HT1080 (cell line): ENCODE measurements at places on chromosomes 16 and 17.

DNA sequence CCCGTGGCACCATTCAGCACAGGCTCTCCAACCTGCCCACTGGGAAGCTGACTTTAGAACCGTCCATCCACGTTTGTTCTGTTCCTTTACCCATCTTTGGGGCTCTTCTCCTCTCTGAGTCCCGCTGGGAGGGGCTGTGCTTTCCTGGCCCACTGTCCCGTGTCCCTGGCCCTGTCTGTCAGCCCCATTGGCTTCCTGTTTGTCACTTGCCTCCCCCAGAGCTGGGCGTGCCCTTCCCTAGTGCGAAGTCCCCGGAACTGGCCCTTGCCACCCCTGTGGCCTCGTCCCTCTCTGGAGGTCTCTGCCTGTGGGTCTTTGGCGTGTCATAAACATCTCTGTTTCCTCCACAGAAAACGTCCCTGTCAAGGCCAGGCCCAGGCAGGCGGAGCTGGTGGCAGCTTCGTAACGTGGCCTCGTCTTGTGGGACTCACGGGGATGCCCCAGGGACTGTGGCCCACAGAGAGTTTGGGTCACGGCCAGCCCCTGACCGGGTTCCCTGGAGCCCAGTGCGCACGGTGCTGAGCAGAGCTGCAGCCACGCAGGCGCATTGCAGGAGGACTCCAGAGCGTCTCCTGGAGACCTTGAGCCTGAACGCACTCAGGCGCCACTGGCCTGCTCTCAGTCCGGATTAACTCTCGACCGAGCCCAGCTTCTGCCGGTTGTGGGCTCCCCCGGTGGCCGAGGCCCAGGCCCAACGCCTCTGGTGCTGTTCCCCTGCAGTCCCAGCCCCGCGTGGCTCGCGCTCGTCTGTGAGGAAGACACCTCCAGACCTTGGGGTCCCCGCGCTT, 7.3 kb downstream of the CHMP6 start:
- DNase-seq = no peak

DNA sequence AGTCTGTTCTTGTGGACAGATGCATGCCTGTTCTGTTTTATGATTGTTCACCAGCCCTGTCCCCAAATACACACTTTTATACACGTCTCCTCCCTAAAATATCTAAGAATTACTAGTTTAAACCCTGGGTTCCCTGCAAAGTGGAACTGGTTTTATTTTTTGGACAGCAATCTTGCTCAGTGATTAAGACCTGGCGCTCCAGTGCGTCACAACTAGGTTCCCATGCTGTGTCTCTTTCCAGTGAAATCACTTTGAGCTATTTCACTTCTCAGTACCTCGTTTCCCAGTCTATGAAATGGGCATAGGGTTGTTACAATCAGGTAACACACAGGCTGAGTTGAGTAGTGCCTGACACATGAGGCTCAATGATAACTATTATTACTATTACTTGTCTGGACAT, 1.1 kb downstream of the CEP20 start:
- DNase-seq = no peak

DNA sequence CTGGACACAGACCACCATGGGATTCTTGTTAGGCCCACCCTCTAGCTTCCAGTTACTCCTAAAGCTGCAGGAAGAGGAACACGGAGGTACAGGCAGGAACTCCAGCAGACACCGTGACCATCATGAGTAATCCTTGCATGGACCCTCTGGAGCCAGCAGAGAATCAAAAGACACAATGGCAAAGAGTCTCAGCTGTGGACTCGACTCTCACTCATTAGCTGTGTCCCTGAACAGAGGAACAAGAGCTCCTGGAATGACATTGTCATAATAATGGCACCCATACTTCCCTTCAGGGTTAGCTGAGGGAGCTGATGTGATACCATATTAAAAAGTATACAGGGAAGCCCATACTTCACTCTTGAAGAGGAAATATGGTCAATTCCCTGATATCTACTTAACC, 176.3 kb upstream of the ASIC2 start:
- no peak for DNase-seq

- no peak for DNase-seq
Observed at GRCh38 chr17:68317458-68317857, 26.2 kb downstream of the ARSG start.

- DNase-seq = no peak
Observed at GRCh38 chr16:51328733-51329132, 177.7 kb upstream of the SALL1 start.

DNA sequence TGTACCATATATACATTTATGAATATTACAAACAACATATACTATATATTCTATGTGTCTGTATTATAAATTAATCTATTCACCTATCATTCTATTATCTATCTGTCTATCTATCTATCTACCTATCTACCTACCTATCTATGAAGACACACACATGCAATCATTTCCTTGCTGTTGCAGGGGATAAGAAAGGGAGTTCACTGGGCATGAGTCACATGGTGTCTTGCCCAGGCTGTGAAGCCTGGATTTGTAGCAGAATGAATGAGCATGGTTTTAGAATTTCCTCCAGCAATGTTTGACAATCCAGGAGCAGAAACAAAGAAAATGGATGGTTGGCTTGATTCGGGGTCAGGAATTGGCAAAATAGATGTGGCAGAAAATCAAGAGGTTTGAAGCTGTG, 23.2 kb upstream of the FAM20A start:
- no peak for DNase-seq

DNA sequence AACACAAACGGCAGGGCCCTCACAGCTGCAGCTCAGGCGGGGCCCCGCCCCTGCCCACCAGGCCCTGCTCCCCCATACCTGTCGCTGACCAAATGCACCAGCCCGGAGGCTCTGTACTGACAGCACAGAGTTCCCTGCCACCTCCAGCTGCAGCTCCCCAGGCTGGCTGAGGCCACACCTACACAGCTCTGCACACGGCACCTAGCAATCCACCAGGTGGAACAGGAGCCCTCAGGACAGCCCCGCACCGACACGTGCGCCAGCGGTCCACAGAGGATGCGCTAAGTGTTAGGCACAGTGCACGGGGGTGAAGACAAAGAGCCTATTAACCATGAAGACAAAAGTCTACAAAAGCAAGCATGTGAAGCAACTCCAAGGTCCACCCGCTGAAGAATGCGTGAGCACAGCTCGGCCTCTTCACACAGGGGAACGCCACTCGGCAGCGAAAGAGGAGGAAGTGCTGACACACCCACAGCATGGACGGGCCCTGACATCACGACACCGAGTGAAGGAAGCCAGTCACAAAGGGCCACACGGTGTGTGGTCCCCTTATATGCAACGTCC, 5.4 kb downstream of the ZCCHC14 start:
- DNase-seq = no peak

- DNase-seq = no peak
Observed at GRCh38 chr17:29791336-29792080, 138.5 kb downstream of the SSH2 start.

GRCh38 chr17:10653987-10654386, 3.1 kb downstream of the MYH3 start:
- DNase-seq = no peak

DNA sequence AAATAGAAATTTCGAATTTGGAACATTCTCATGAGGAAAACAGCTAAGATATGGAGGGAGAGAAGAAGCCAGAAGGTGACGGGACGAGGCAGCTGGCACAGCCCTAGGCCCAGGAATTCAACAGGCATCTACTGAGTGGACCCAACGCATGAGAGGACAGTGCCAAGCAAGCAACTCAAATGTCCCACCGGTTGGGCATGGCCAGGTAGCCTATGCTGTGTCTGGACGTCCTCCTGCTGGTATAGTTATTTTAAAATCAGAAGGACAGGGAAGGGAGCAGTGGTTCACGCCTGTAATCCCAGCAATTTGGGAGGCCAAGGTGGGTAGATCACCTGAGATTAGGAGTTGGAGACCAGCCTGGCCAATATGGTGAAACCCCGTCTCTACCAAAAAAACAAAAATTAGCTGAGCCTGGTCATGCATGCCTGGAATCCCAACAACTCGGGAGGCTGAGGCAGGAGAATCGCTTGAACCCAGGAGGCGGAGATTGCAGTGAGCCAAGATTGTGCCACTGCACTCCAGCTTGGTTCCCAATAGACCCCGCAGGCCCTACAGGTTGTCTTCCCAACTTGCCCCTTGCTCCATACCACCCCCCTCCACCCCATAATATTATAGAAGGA, 2.0 kb downstream of the GH1 start:
- no peak for DNase-seq

GRCh38 chr17:5110816-5111215, 862 bp downstream of the ZNF232 start:
- no peak for DNase-seq

GRCh38 chr16:87052506-87052905, 264.7 kb downstream of the C16orf95 start:
- DNase-seq = no peak

GRCh38 chr16:28520672-28521071, 14.0 kb upstream of the IL27 start:
- no peak for DNase-seq

DNA sequence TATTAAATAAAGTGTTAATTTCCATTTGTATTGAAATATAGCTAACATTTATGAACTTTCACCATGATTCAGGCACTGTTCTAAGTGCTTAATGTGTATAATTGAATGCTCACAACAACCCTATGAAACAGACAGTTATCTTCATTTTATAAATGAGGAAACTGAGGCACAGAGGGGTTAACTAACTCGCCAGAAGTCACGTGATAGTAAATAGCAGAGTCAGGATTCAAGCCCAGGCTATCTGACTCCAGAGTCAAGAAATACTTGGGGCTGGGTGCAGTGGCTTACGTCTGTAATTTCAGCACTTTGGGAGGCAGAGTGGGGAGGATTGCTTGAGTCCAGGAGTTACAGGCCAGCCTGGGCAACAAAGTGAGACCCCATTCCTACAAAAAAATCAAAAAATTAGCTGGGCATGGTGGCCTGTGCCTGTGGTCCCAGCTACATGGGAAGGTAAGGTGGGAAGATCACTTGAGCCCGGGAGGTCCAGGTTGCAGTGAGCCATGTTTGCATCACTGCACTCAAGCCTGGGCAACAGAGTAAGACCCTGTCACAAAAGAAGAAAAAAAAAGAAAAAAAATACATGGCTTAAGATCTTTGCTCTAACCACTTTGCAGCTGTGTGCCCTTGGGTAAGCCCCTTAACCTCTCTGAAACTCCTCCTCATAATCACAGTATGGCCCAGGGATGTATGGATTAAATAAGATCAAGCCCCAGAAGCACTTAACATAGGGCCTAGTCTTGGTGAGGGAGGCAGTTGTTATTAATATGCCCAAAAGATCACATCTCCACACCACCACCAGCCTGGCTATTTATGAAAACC, 29.0 kb downstream of the WSB1 start:
- DNase-seq = no peak

DNA sequence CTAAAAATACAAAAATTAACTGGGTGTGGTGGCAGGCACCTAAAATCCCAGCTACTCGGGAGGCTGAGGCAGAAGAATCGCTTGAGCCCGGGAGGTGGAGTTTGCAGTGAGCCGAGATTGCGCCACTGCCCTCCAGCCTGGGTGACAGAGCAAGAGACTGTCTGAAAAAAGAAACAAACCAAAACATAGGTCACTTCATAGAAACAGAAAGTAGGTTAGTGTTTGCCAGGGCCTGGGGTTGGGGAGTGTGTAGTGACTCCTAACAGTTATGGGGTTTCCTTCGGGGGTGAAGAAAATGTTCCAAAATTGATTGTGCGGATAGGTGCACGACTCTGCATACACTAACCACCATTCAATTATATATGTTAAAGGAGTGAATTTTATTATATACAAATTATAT, 59.2 kb downstream of the ATP2C2 start:
- no peak for DNase-seq

DNA sequence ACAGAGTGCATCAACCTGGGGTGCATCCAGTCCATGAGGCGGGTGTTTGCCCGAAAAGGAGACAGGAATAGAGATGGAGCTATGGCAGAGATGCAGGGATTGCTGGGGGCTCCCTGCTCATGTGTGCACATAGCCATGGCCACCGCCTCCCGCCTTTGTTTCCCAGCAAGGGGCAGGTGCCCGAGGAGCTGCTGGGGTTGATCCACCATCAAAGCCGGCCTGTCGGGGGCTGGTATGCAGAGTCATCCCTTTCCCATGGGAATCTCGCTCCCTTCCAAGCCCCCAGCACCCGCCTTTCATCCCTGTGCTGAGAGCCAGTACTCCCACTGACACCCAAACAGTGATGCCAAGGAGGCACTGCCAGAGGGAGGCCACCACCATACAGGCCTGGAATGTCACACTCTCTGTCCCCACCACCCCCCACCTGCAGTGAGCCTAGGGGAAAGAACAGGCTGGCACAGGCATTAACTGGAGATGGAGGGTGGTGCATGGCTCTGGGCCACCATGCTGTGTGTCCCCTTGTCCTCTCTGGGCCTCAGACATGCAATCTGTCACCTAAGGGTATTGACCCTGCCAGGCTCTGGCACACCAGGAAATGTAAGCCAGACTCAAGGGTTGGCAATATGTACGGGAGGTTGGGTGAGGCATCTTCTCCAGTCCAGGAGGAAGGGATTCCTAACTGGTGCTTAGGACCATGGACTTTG, 65.1 kb downstream of the SREBF1 start:
- DNase-seq = no peak

GRCh38 chr17:28480799-28481571, 7.5 kb downstream of the SLC13A2 start:
- no peak for DNase-seq

DNA sequence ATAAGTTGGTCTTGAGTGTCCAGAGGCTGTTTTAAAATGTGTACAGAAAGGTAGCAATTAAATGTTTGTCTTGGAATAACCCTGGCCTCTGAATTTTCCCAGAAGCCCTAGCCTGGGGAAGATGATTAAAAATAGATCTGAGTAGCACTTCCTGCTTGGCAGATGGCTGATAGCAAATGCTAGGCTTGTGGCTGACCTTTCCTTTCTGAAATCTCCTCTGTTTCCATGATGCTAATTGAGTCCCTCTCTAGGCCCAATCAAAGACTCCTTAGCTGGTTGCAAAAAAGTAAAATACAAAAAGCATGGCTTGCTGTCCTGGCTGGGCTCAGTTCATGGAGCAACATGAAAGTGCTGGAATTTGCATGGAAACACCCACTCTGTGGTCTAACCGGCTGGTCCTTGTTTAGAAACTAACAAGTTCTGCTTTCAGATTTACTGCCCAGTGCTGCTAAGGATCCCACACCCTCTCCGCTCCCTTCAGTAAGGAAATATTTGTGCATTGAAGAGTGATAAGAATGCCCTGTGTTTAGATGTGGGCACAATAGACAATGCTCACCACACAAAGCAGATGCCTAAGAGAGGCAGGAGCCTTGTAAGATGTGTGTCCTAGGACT, 40.8 kb downstream of the YPEL2 start:
- DNase-seq = peak; percentile 24

DNA sequence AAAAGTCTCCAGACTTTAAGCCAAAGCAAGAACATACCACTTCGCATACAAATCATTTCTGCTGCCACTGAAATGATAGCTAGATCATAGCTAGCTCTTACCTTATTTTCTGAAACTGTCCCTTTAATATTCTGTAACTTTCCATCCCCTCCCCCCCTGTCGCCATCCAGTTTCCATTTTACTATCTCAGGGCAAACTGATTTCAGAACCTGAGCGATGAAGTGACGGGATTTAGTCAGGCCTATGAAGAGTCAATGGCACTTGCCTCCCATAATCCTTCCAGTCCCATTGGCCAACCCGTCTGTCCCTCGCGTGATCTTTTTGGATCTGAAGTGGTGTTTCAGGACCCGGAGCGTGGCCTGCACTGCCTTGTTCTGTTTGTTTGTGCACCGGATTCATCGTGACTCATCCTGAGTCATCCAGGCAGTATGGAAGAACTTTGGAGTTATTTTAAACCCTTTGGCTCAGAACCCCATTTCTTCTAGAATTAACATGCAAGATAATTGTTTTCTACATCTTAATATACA, 199.8 kb upstream of the CHMP6 start:
- DNase-seq = peak; percentile 93
